ENCODE measurements at places on chromosomes 13 and 19. TPM values are rescaled to one million over a fixed set of nuclear protein-coding genes. Genes with fewer than 3 reads are reported as not detected.

The CYP4F8 gene
- not detected for total RNA-seq

The MATK gene
- total RNA-seq, result 13.5 TPM

GRCh38 chr13:68690567-68690966, 1417.1 kb upstream of the ATXN8OS start:
- DNase-seq, result no peak

The HSPB6 gene
- 0.37 TPM for total RNA-seq

DNA sequence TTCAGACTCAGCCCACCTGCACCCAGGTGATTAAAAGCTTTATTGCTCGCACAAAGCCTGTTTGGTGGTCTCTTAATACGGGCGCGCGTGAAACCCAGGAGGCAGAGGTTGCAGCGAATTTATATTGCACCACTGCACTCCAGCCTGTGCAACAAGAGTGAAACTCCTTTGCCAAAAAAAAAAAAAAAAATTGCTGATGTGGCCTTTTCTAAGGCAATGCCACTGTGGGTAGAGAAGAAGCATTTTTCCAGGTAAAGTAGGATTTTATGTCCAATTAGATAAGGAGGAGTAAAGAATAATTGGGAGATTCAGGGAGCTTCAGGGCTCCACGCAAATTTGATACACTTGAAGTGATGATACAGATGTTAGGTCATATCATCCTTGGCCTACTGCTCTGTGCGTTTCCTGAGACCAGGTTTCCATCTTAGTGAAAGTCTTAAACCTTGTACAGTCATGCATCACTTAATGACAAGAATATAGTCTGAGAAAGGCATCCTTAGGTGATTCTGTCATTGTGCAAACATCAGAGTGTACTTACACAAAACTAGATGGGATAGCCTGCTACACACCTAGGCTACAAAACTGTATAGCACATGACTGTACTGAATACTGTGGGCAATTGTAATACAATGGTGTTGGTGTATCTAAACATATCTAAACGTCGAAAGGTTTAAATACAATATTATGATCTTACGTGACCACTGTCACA, 150.9 kb downstream of the SPRY2 start:
- DNase-seq, result no peak

- no peak for DNase-seq
Measured at GRCh38 chr19:54047616-54048015, 16.1 kb downstream of the VSTM1 start.

GRCh38 chr13:32887617-32888016, 128.6 kb upstream of the KL start:
- DNase-seq, result no peak

DNA sequence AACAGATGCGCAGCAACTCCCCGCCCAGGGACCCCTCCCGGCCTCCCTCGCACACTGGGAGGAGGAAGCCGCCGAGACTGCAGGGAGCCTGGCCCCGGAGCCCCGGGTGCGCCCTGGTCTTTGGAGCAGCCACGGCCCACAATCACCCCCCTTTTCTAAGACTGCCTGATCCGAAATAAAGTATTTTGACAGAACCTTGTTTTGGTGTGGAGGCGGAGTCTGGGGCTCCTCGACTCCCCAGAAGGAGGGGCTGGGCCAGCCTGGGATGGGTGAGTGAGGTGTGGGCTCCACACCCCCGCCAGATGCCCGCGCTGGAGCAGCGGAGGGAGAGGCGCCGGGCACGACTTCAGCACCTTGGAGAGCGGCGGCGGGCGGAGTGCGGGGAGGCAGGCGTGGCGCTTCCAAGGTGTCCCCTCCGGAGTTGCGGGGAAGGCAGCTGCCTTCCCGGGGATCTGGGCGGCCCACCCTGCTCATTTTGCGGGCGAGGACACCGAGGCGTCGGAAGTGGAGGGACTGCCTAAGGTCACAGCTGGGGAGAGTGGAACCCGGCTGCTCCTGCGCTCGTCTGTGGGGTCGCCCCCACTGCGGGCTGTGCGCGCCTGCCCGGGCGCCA, 9.4 kb downstream of the SIRT6 start:
- DNase-seq, result peak; percentile 85

DNA sequence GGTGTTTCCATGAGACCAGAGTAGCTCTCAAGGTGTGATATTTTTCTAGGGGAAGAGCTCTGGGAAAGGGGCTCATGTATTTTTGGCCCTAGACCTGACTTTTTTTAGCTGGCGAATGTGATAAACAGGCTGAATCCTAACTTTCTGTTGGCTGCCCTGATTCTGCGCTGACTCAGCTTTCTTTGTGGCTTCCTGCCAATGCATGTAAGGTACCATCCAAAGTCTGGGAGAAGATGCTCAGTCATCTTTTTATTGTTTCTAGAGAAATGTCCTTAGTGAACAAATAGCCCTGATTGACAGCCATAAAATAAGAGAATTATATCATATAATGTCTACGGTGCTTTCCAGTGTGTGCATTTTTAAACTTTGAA, 113.6 kb upstream of the MBNL2 start:
- DNase-seq, result no peak

The RHPN2 gene
- total RNA-seq, result 29.1 TPM

- no peak for DNase-seq
Measured at GRCh38 chr13:20716951-20717350, 13.5 kb downstream of the IL17D start.

The ANGPTL8 gene
- not detected for total RNA-seq

The TBXA2R gene
- total RNA-seq, result 0.64 TPM

DNA sequence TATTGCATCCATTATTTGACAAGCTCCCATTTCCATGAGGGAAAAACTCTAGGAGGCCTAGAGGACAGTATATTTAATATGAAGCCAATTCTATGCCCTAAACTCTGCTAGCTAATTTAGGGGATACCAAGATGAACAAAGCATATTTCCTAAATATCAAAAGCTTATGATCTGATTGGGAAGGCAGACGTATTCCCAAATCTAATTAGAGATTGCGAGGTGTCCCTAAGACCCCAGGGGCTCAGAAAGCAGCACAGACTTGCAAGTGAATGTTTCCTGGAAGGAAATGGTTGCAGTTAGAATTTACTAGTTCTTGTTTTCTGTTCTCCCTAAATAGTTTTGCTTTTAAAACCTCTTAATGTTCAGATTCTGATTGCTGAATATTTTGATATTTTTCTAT, 30.7 kb downstream of the NDFIP2 start:
- no peak for DNase-seq

- DNase-seq, result no peak
Measured at GRCh38 chr19:31378404-31378803, 29.2 kb upstream of the TSHZ3 start.

The TMPRSS9 gene
- 0.33 TPM for total RNA-seq

The ZNF208 gene
- total RNA-seq, result not detected

The CEACAM16 gene
- total RNA-seq, result not detected

DNA sequence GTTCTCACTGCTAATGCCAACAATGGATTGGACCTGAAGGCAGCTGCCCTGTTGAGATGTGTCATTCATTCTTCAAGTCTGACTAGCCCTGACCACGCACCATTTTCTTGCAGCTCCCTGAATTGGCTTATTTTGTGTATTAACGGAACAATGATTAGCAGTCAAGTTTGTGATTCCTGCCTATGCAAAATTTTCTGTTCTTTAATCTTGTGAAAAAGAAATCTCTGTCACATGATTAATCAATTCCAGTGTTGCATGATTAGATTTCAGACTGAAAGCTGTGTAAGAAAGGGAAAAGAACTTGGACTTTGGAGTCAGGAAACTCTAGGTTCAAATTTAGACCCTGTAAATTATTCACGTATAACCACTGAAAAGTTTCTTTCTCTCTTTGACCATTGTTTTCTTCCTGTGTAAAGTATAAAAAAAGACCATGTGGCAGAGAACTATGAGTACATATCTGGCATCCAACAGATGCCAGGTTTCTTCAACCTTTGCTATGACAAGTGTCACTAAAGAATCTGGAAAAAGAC, 64.5 kb upstream of the SLC10A2 start:
- DNase-seq, result no peak

The MEX3D gene
- 70.4 TPM for total RNA-seq

The NANOS3 gene
- not detected for total RNA-seq

The LRRC4B gene
- total RNA-seq, result 3.8 TPM

DNA sequence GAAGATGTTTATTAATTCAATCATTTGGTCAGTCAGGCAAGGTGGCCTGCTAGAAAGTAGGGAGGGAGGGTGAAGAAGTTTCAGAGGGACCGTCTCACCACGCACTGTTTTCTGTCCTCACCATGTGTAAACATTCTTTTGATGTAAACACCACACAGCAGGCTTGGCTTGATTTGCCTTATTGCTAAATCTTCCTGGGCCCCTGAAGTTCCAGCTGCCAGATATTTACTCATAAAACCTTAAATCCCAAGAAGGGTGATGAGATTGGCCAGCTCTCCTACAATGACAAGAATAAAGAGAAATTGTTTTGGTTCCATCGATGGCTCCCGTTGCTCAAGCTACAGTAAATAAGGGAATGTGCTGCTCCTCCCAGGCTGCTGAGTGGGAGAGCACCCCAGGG, 198.2 kb upstream of the TMTC4 start:
- no peak for DNase-seq

DNA sequence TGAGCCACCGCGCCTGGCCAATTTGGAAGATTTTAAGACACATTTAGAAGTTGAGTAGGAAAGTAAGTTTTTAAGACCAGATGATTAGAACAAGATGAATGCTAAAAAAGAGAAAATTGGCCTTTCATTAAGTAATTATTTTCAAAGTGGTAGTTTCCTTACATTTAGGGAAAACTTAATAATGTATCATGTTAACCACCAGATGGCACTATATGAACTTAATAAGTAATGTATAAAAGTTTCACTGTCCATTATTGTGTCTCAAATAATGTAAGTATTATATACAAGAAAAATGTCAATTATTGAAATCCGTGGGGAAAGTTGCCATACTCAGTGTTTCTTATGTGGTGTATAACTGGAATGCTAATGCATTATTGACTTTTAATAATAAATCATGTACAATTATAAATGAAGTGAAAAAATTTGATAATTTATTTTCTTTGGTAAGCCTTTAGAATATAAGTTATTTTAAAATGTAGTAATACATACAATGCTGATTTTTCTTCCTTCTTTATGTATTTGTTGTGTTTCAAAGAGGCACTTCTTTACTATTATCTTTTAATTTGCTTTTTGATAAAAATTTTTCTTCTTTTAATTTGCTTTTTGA, 29.2 kb downstream of the COG6 start:
- DNase-seq, result no peak

- no peak for DNase-seq
Measured at GRCh38 chr19:41587101-41587837, 11.3 kb downstream of the CEACAM21 start.

DNA sequence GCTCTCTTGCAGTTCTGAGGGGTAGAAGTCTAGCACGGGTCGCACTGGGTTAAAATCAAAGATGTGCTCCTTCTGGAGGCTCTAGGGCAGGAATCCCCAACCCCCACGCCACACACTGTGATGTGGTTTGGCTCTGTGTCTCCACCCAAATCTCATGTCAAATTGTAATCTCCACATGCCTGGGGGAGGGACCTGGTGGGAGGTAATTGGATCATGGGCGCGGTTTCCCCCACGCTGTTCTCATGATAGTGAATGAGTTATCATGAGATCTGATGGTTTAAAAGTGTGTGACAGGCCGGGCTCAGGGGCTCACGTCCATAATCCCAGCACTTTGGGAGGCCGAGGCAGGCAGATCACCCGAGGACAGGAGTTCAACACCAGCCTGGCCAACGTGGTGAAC, 26.6 kb upstream of the CALM3 start:
- DNase-seq, result no peak

The SRRM5 gene
- total RNA-seq, result 0.44 TPM

- DNase-seq, result no peak
Measured at GRCh38 chr13:47499358-47500150, 501.5 kb downstream of the SUCLA2 start.

The CABP5 gene
- not detected for total RNA-seq

DNA sequence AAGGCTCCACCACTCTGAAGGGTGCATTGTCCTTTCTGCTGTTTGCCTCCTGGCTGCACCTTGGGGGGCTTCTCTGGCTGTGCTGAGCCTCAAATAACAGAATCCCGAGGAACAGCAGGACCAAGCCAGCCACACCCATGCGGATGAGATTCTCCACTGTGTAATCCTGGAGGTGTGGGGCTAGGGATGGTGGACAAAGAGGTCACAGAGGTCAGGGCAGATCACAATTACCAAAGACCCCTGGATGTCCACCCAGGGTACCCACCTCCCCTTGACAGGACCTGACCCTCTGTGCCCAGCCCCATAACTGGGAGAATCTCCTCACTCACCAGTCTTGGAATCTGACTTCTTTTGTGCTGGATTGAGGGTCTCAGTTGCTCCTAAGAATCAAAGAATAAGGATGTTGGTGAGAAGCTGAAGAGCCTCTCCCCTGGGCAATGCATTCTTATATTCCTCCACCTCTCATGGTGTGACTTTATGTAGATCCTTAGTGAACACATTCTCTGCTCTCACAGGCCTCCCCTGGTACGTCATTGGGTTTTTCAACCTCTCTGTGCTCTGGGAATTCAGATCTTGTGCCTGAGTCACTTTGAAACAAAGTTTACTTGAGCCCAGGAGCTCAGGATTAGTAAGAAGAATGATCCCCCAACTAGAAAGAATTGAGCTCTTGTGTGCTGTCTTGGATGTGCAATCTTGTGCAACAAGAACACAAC, 5.2 kb downstream of the LILRA4 start:
- no peak for DNase-seq

The SYNGR4 gene
- 0.31 TPM for total RNA-seq

DNA sequence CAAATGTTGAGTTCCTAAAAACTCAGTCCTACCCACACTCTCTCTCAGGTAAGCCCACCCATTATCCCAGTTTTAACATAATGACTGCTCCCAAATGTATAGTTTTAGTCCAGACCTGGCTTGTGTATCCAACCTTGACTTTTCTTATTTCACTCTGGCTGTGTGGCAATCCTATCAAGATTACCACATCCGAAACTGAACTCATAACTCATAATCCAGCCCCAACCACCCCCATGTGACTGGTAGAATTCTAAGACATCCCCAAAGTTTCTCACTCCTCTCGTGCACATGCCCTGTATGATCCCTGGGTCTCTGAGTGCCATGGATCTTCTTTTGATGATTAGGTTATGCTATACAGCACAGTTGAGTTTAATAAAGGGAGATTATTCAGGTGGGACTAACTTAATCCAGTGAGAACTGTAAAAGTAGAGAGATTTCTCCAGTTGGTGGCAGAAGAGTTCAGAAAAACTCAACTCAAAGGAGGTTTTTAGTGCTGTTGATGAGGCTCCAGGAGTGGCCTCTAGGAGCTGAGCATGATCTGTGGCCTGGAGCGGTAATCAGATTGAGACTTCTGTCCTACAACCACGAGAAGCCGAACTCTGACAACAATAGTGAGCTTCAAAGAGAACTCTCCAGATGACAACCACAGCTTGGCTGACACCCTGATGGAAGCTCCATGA, 413.4 kb downstream of the ZNF536 start:
- no peak for DNase-seq

DNA sequence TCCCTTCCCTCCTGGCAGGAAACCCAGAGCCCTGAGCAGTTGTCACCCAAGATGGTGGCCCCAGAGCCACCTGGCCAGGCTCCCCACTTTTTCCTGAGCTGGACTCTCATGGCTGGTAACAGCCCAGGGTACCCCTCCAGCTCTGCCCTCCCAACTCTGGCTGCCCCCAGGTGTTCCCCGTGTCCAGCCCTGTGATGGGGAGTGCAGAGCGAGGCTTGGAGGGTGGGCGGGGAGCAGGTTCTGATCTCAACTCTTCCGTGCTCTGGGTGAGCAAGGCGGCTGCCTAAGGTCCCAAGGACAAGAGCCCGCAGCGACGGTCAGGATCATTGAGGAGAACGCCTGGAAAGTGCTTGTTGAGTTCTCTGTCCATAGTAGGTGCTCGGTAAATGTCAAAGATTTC, 54.7 kb upstream of the GAS6 start:
- DNase-seq, result peak; percentile 20

The SOHLH2 gene
- total RNA-seq, result 0.92 TPM

All from H9 (cell line).